ENCODE measurements at places on chromosomes 2 and 18.

- no peak for DNase-seq
These were observed 37.1 kb downstream of the MEMO1 start for GRCh38 chr2:31973665-31974064.

GRCh38 chr2:105806996-105807395 is 62.3 kb downstream of the NCK2 start:
- DNase-seq = no peak

DNA sequence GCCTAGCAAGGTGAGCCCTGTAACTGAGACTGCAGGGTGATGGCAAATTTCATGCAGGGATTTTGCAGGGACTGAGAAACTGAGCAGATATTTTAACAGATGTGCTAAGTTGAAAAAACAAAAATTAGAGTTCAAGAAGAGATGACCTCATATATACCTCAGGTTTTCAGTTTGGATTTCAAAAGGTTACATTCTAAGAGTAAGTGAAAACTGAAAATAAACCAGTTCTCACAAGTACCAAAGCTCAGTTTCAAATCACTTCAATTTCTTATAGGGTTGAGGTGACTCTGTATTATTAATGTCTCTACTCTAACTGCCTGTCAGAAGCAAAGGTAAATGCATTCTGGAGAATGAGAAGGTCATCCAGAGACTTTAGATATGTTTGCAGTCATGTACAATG is 237.4 kb upstream of the VRK2 start:
- DNase-seq = no peak

- DNase-seq = no peak
These were observed 293.4 kb upstream of the CHST9 start for GRCh38 chr18:27478459-27478858.

GRCh38 chr18:46448347-46448746 is 208.7 kb downstream of the LOXHD1 start:
- no peak for DNase-seq
